IMR-90 (cell line): ENCODE measurements at places on chromosomes 11 and 22.

GRCh38 chr11:111361874-111362273 is 17.2 kb downstream of the POU2AF1 start:
- DNase-seq, result no peak

GRCh38 chr11:42779555-42779954 is 532.2 kb upstream of the API5 start:
- DNase-seq, result no peak

GRCh38 chr22:19036523-19037273 is 85.5 kb downstream of the DGCR2 start:
- peak; percentile 11 for DNase-seq

- DNase-seq, result no peak
Observed at GRCh38 chr22:25953919-25954318, 211.9 kb downstream of the MYO18B start.

DNA sequence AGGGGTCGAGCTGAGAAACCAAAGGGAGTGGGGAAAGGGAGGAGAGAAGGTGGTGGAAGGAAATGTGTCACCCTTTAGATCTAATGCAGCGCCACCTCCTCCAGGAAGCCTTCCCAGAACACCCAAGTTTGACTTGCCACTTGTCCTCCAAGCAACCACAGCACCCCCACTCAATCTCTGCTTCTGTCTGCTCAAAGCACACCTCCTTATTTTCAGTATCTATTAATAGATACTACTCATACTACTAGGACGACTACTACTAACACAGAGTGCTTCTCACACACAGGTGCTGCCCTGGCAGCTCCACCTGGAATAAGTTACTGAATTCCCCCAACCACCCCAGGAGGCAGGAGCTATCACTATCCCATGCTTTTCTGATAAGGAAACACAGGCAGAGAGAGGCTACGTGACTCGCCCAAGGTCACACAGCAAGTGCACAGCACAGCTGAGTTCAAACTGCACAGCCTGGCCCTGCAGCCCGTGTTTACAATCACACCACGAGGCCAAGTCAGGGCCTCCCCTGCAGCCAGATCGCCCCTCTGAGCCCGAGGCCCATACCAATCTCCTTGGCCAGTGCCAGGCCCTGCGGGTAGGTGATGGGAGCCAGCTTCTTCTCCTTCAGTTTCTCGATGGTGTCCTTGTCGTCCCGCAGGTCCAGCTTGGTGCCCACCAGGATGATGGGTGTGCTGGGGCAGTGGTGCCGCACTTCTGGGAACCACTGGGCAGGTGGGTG is 13.2 kb downstream of the RAC2 start:
- no peak for DNase-seq
